Astrocyte of the spinal cord (primary cell): ENCODE measurements at places on chromosomes 1 and 21.
A peak's percentile ranks its signal among the peaks of the same experiment; 100 is the strongest.

- DNase-seq = peak; percentile 85
Measured at GRCh38 chr1:206631085-206631509, 4.2 kb upstream of the DYRK3 start.

DNA sequence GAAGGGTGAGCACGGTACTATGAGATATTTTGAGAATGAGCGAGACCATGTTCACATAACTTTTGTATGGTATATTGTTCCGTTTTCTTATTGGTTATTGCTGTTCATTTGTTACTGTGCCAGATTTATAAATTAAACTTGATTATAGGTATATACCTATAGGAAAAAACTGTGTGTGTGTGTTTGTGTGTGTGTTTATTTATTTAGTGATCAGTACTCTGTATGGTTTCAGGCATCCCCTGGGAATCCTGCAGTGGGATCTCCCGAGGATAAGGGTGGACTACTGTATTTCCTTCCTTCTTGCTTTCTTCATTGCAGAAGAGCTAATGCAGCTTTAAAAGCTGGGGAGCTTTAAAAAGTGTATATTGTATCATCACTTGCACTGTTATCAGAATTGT, 8.0 kb upstream of the ASH1L start:
- DNase-seq = no peak

GRCh38 chr1:3996846-3997705, 97.0 kb upstream of the C1orf174 start:
- DNase-seq = no peak

- peak; percentile 33 for DNase-seq
Measured at GRCh38 chr1:26582836-26583460, 53.4 kb downstream of the RPS6KA1 start.

DNA sequence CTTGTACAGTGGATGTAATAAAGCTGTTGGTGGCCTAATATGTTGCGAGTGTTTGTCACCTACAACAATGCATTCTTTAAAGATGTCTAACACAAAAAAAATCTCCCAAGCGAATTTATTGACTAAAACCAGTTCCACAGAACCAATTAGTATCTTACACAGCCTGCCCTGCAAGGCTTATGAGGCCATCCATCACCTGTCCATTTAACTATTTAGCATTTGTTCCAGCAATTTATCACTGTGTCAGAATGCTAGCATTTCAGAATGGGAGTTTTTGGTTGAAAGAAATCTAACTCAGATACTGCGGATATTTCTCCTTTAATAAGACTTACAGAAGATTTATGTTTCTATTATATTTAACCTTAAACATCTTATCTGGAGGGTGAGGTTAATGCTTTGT, 831.1 kb upstream of the PRMT6 start:
- DNase-seq = no peak

- DNase-seq = peak; percentile 43
Measured at GRCh38 chr1:156591432-156592157, at the start of gene NAXE. NAXE (plus strand) TSS chr1:156591776; CDS start chr1:156591805, 29 bp downstream.

- no peak for DNase-seq
Measured at GRCh38 chr1:202700061-202700460, 10.2 kb downstream of the SYT2 start.

DNA sequence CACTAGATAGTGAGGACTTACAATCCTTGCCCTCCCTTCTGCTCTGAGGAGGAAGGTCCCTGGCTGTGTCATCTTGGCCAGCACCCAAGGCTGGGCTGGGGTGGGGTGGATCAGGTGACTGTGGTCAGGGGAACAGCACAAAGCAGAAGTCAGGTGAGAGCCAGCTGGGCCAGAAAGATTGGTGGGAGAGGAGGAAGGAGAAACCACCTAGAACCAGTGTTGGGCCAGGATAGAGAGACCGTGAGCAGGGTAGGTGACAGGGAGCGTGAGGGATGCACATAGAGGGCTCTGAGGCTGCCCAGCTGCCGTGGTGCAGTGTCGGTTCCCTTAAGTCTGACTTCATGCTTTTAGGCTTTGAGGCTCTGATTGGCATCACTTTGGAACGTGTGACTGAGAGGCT, 22.7 kb downstream of the NCF2 start:
- DNase-seq = peak; percentile 22

- DNase-seq = no peak
Measured at GRCh38 chr21:26832546-26832945, 12.7 kb downstream of the ADAMTS1 start.

DNA sequence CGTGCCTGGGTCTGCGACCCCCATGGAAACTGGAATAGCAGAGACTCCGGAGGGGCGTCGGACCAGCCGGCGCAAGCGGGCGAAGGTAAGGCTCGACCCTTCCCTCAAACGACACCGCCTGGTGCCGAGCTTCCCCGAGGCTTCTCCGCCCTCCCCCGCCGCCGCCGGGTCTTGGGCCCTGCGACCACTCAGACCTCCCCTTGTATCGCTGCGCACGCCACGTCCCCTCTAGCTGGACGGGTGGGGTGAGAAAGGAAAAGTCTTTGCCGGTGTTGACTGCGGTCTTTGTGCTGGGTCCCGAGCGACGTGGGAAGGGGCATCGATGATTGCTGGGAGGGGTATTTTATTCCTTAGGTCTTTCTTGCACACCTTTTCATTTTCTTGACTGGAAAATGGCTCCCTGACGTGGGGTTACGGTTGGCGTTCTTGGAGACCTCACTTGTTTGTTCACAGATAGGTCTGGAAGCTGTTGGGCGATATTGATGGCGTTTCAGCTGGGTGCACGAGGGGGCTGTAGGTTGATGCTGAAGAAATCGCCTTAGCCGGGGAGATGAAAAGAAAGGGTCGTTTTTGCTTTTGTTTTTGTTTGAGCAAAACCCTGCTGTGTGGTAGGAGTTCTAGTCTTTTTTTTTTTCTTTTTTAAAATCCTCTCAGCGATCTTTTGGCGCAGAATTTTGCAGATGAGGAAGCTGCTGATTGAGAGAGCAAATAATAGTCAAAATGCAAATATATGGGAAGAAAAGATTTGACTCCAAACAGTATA, 776 bp downstream of the KDM1A start:
- DNase-seq = peak; percentile 53

DNA sequence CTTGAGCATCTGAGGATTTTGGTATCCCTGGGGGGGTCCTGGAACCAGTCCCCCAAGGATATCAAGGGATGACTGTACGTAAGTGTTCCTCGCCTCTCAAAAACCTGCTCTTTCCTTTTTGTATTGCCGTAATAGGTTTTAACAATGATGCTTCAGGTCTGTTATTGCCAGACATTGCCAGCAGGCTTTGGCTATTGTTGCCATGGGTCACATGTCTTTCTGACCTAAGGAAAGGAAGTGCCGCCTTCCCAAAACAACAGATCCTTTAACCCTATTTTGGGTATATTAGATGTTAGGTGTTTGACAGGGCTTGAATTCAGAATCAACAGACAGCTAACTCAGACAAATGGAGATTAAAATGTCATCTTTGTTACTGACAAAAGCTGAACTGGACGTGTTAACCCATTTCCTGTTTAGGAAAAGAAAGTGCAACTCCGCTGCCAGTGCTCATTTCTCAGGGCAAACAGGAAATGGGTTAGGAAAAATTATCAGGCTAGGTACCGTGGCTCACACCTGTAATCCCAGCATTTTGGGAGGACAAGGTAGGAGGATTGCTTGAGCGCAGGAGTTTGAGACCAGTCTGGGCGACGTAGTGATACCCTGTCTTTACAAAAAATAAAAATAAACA, 12.4 kb upstream of the PRPF38B start:
- DNase-seq = no peak

DNA sequence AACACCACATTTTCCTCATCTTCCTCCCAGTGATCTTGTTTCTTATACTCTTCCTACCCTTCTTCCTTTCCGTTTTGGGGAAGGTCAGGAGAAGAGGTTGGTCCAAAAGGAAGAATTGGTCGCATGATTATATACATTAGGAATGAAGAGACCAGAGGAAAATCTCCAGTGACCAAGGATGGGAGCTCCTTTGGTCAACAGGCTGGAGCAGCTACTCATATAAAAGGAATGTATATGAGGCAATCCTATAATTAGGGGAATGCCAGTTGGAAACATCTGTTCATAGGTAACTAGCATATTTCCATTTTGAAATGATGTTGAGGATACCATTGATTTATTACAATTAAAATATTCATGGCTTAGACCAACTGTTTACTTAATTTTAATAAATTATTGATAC, 114.5 kb downstream of the LRRC40 start:
- DNase-seq = peak; percentile 64

- DNase-seq = no peak
Measured at GRCh38 chr21:17435565-17436543, 77.0 kb upstream of the CXADR start.

DNA sequence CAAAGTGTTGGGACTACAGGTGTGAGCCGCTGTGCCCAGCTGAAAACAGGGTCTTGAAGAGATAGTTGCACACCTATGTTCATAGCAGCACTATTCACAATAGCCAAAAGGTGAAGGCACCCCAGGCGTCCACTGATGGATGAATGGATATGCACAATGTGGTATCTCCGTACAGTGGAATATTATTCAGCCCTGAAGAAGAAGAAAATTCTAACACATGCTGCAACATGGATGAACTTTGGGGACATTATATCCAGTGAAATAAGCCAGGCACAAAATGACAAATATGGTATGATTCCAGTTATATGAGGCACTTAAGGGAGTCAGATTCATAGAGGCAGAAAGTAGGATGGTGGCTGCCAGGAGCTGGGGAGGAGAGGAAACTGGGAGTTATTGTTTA, 137.6 kb upstream of the WNT4 start:
- no peak for DNase-seq

DNA sequence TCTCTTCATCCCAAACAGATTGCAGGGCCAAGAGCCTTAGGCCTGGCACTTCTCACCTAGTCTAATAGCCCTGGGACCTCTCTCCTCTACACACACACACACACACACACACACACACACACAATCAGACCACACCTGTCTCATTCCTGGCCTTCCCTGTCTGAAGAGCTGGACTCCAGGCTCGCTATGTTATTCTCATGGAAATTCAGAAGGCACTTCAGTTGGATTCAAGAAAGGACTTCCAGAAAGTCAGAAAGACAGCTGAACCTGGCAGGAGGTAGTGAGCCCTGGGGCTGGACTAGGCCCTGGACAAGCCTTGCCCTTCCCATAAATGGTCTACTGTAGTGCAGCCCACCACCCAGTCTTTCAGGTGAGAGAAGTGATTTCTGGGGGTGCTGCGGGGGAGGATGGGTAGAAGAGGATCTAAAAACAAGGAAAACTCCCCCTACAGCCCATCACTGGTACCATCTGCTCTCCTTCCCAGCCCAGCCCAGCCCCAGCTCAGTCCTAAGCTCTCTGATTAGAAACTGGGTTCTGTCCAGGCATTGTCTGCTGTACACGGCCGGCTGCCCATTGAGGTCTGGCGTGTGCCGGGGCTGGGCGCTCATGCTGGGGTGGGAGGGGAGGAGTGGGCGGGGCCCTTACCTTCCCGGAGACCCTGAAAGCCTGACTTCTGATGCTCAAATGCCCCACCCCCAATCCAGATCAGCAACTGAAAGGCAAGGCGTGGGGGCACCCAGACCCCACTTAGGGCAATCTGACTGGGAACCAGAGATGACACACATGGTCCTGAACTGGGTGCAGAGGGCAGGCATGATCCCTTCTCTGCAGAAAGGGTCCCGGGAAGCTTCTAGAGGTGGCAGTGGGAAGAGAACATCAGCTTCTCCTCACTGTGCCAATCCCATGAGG, 2.5 kb downstream of the KIF21B start:
- no peak for DNase-seq
